ENCODE measurements at places on chromosomes 6 and 20.

- no peak for DNase-seq
Measured at GRCh38 chr6:91566467-91566866, 979.6 kb upstream of the MAP3K7 start.

DNA sequence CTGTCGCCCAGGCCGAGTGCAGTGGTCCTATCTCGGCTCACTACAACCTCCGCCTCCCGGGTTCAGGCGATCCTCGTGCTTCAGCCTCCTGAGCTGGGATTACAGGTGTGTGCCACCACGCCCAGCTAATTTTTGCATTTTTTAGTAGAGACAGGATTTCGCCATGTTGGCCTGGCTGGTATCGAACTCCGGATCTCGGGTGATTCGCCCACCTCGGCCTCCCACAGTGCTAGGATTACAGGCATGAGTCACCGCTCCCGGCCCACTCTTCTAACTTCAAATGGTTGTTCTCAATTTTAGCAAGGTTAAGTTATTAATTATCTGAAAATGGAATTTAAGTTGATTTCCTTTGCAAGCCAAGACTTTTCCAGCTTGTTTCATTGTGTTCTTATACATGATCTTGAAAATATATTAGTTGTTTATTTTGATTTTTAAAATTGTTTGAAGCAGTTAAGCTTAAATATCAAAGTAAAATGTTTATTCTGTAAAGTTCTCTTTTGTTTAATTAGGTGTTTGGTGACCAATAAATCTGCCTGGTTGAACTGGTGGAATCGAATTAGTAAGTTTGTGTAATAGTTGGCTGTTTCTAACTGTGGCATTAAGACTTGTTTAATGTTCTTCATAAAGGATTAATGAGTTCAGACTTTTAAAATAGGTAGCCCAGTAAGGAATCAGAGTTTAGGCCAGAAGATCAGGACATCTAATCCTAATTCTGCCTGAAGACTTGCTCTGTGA, 2.3 kb downstream of the PM20D2 start:
- no peak for DNase-seq

DNA sequence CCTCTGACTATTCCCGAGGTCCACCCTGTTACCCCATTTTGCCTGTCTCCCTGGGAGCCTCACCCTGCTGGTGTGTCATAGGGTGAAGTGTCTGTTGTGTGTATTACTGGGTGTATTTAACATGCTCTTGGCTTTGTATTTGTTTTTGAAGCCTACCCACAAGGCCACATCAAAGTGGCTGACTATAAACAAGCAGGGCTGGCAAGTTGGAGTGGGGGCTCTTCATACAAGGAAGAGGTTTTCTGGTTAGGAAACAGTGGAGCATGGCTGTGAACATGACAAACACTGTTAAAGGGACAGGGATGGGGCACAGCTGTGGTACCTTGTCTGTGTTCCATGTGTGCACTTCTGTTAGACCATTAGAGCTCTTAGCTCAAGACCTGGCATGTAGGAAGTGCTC, 26.3 kb downstream of the HECA start:
- DNase-seq, result no peak

DNA sequence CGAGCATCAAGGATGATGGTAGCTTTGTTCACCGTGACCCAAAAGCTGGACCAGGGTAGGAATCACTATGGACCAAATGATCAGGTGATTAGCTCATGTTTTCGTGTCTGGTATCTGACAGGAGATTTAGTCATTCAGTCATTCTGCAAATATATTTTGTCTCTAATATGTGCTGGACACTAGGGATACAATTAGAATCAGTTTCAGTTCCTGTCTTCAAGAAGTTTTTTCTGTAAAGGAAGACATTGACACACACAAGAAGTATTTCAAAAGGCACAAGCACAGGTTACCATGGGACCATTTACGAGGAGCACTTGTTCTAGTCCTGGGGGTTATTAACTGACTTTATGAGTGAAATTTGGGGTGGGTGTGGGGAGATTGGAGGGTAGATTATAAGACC, 244.9 kb downstream of the HIVEP2 start:
- no peak for DNase-seq

GRCh38 chr6:52881662-52881995, 27.9 kb downstream of the GSTA3 start:
- no peak for DNase-seq

DNA sequence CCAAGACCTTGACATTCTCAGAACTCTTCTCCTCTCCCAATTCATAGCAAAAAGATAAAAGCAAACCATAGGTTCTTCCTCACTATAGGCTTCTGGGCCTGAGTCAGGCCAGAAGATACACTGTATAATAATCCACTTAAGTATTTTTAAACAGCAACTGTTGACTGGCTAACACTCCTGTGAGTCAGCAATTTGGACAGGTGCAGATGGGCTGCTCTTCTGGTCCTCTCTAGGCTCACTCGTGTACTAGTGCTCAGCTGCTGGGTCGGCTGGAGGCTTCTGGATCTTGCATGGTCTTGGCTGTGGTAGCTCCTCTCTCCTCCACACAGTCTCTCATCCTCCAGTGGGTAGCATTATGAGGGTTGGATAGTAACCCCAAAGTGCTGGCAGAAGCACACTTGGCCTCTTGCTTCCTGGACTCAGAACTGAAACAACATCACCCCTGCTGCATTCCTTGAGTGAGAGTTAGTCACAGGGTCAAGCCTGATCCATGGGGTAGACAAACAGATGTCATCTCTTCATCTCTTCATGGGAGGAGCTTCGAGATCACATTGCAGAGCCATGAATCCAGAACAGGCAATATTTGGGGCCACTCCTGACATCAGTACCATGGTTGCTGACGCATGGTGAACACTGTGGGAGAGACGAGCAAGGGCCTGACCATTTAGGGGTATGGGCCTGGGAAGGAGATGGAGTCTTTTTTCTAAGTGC, 86.9 kb downstream of the C6orf118 start:
- DNase-seq, result no peak

DNA sequence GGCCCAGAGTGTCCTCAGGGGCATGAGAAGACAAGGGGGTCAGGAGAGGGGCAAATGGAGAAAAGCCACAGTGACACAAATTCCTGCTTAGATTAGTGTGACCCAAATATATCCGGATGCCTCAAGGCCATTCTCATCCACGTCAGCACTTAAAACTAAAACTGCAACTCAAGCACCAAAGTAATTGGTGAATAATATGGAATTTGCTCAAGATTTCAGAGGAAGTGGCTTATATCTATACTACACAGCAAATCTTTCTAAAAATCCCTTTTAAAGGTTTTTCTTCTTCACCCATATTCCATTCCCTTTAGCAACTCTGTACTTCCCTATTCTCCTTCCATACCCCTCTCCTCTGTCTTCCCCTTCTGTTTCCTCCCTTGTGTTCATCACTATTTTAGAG, 15.2 kb downstream of the DEF6 start:
- DNase-seq, result no peak

- DNase-seq, result no peak
Measured at GRCh38 chr6:43402820-43403219, 24.5 kb upstream of the ABCC10 start.

GRCh38 chr6:157106487-157106886, 216.8 kb downstream of the TMEM242 start:
- DNase-seq, result no peak

DNA sequence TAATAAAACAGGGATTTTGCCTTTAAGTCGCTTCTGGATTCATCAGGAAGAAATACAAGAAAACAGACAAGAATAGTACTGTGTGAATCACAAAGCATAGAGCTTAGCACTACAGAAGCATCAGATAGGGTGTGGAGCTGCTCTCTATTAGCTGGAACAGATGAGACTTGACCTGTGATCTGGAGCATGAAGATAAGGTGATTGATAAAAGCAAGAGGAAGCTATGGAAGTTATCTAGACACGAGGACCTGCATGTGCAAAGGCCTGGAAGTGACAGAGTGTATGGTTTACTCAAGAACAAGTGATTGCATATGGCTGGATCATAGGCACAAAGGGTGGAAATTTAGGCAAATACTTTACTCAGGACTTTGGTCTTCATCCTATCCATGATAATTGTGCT, 112.9 kb upstream of the MLIP start:
- no peak for DNase-seq

DNA sequence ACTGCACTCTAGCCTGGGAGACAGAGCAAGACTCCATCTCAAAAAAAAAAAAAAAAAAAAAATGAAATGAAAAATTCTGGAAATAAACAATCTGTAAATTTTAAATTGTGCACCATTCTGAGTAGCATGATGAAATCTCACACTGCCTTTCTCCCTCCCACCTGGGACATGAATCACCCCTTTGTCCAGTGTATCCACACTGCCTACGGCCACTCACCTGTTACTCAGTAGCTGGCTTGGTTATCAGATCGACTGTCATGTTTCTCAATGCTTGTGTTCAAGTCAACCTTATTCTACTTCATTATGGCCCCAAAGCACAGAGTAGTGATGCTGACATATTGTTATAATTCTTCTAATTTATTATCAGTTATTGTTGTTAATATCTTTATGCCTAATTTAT, 58.7 kb upstream of the MTHFD1L start:
- DNase-seq, result no peak

- no peak for DNase-seq
Measured at GRCh38 chr6:49933526-49933925, 30.4 kb downstream of the DEFB114 start.

- no peak for DNase-seq
Measured at GRCh38 chr6:44255871-44256774, 1.2 kb downstream of the SLC35B2 start.

GRCh38 chr6:128161263-128161662, 260.4 kb upstream of the THEMIS start:
- no peak for DNase-seq

GRCh38 chr6:36774331-36774730, 64.9 kb downstream of the CPNE5 start:
- no peak for DNase-seq

DNA sequence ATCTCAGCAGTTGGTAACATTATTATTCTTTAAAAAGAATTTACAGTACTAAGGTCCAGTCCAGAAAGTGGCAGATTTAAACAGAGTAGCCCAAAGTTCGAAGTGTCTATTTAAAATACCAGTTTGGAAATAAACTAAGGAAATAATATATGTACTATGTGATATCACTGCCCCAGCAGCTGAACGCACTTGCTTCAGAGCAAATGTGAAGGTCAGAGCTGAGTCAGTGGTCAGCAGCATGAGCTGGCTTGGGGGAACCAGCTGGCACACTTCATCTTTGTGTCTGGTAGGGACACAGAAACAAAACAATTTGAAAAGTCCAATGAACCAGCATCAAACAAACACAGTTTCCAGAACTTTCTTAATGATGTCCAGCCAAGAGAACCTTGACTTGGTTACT, 15.4 kb downstream of the TMEM14B start:
- DNase-seq, result no peak

GRCh38 chr6:53578371-53578770, 33.5 kb upstream of the GCLC start:
- no peak for DNase-seq

- no peak for DNase-seq
Measured at GRCh38 chr20:1664911-1665310, 7.3 kb upstream of the SIRPG start.

GRCh38 chr20:37915800-37916570, 13.1 kb downstream of the VSTM2L start:
- peak; percentile 64 for DNase-seq

DNA sequence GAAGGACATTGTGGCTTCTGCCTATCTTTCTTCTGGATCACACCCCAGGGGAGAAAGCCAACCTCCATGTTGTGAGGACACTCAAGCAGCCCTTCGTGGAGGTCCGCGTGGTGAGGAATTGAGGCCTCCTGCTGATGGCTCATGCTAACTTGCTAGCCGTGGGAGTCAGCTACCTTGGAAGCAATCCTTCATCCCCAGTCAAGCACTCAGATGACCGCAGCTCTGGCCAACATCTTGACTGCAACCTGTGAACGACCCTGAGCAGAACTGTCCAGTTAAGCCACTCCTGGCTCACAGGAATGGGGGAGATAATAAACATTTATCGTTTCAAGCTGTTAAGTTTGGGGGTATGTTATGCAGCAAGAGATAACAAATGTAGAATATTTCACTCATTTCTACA, 10.9 kb upstream of the CNKSR3 start:
- no peak for DNase-seq

DNA sequence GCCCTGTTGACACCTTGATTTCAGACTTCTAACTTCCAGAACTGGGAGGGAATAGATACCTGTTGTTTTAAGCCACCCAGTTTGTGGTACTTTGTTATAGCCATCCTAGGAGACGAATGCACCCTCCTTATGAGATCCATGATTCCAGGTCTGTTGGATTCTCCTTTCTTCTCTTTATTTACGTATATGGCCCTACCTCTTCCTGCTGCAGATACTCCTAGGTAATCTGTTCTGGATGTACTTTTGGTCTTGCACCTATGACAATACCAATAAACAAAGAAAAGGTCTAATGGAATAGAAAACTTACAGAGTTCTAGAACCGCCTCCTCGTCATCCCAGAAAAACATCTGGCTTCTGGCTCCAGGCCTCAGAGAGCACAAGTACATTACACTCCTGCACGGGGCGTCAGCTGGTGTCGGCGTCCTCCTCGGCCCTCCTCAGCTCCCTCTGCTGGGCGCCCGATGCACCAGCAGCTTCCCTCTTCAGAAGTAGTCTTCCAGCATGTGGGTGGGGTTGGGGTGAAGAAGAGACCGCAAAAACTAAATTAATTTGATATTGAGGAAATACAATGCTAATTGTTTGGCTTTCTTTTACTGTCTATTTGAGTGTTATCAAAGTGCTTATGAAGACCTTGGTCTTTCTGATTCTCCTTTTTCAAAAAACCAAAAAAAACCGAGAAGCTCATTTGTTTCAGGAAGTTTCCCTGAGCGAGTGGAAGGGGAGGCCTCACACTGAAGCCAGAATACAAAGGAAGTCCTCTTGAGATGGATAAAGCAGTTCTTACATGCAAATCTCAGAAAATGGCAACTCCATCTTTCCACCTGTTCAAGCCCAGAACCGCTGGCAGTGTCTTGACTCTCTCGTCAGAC, 9.7 kb upstream of the ATXN1 start:
- DNase-seq, result no peak

DNA sequence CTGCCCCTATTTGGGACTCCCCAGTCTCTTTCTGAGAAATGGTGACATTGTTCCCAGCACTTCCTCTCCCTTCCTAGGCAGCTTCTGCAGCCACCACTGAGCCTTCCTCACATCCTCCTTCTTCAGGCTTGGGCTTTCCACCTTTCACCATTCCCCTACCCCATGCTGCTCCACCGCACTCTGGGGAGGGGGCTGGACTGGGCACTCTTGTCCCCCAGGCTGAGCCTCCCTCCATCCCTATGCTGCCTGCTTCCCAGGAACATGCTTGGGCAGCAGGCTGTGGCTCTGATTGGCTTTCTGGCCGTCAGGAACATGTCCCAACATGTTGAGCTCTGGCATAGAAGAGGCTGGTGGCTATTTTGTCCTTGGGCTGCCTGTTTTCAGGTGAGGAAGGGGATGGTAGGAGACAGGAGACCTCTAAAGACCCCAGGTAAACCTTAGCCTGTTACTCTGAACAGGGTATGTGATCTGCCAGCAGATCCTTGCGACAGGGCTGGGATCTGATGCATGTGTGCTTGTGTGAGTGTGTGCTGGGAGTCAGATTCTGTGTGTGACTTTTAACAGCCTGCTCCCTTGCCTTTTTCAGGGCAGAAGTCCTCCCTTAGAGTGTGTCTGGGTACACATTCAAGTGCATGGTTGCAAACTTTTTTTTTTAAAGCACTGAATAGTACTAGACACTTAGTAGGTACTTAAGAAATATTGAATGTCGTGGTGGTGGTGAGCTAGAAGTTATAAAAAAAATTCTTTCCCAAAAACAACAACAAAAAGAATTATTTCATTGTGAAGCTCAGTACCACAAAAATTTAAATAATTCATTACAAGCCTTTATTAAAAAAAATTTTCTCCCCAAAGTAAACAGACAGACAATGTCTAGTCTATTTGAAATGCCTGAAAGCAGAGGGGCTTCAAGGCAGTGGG, 2.1 kb upstream of the CDKN1A start:
- DNase-seq, result no peak

- DNase-seq, result no peak
Measured at GRCh38 chr6:152721956-152722355, 24.3 kb downstream of the MYCT1 start.
